Stimulated activated CD8-positive, alpha-beta memory T cell treated with anti-CD3 and anti-CD28 coated beads, Interleukin-4, amount 100 ng/mL, for 48 hours (primary cell): ENCODE measurements at places on chromosomes 13 and 19.

GRCh38 chr13:94706843-94707399 lies 5.4 kb downstream of the SOX21 start:
- no peak for DNase-seq

DNA sequence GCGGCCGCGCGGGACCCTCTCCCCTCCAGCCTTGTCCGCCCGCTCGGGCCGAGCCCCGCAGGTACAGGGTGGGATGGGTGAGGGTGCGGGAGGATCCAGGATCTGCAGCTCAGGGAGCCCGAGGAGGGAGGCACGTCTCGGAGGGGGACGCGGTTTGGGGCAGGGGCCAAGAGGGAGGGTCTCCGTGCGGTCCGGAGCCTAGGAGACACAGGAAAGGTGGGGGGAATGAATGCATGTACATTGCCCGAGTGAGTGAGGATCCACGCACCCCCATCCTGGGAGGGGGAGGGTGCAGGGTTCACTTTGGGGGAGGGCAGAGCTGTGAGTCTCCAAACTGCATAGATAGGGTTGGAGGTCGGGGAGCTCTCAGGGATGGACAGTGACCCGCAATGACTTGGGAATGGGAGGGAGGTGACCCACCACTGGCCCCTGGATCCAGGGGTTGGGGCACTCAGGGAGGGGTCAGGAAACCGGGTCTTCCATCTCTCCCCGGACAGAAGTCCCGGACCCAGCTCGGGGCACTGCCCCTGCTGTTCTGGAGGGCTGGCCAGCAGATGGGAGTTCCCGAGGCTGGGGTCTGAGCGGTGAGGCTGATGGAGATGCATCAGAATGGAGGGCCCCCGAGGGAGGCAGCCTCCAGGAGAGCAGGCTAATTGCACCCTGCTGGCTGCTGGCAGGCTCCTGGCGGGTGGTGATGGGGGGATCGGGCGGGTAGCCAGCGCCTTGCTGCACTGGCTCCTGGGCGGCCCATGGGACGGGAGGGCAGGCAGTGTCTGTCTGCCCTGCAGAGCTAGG lies 547 bp downstream of the KCNN1 start:
- no peak for DNase-seq

GRCh38 chr19:10552510-10553053 lies 8.9 kb downstream of the ATG4D start:
- DNase-seq: peak; percentile 69

- peak; percentile 93 for DNase-seq
These were observed at the start of gene PAN3 for GRCh38 chr13:28138012-28138755. Gene PAN3 (plus strand): TSS chr13:28138545. CDS start chr13:28138658, 113 bp downstream.

- DNase-seq: no peak
These were observed 240.3 kb downstream of the SHISA2 start for GRCh38 chr13:25811506-25811905.

- no peak for DNase-seq
These were observed 1.1 kb downstream of the SOX1 start for GRCh38 chr13:112067871-112068539.

- no peak for DNase-seq
These were observed 764.9 kb downstream of the LIG4 start for GRCh38 chr13:107450431-107450830.

DNA sequence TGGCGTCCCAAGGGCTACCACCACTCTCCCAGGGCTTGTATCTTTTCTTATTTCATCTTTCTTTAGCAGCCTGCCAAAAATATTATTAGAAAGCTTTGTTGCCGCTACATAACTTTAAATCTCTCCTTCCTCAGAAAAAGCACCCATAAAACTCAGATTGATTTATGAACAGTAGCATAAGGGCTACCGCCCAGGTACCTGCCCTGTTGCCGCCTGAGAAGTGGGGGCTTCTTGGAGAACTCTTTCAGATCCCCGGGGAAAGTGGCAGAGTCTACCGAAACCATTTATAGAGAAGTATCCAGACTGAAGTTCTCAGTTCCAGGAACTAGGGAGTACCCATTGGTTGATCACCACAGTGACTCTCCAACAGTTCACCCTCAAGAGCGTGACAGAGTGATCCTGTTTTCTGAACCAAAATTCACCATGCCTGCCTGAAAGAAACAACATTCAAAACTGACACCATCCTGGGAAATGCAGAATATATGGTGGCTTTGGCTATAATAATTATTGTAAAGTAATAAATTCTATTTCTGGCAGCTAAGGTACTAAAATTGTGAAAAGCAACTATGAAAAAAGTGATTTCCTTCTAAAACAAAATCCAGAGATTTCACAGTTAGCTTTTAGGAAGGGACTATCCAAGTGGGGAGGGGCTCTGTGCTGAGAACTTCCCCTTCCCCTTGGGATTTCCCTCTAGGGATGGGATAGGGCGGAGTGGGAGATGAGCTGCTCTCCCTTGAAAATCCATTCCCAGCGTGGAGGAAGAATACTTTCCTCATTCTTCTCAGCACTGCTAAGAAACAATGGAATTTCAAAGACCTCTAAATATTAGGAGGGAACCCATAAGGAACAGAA lies 877 bp upstream of the N4BP2L1 start:
- DNase-seq: no peak

DNA sequence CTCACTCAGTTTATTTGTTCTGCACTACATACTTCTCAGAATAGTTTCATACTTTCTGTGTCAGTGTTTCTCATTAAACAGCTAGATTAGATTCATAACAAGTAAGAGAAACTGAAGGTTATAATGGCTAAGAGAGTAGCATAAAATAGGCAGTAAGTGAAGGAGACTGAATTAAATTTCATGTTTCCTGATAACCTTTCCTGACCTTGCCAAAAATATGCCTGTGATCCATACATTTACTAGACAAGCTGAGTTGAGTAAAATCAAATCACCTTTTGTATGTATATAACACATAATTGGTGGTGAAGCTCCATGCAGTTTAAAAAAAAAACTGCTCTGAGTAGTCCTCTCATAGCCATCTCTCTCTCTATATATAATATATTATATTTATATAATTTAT lies 545.3 kb upstream of the PCDH20 start:
- DNase-seq: no peak

GRCh38 chr13:40440990-40441820 lies 225.2 kb downstream of the FOXO1 start:
- DNase-seq: no peak

- peak; percentile 79 for DNase-seq
These were observed 2.1 kb upstream of the FBXO17 start for GRCh38 chr19:38977445-38978325.

DNA sequence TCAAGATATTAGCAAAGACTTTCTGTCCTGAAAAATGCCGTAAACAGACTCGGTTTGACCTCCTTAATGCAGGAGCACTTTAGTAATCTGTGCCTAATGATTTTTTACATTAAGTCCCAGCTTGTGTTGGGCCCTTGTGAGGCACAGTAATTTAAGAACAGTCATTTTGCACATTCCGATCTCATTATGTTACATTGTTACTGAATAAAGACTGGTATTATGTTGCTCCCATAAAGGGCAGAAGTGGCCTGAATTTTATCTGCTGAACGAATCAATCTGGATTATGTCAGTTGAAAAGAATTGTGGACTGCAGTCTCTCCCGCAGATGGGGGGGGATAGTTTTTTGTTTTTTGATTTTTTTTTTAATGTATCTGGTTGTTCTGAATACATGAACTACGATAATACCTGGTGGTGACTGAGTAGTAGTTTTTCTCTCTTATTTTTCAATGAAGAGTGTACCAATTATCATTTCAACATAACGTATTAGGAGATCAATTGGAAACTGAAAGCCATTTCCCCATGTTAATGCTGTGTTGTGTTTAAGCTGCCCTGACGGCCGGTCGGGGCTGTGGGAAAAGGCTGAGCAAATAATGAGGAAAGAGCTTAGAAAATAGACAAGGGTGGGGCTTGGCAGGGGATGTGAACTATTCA lies 290.2 kb downstream of the ZNF536 start:
- DNase-seq: no peak

GRCh38 chr19:45752639-45753038 lies 16.4 kb downstream of the SIX5 start:
- DNase-seq: no peak

- DNase-seq: no peak
These were observed 363.8 kb upstream of the PCDH20 start for GRCh38 chr13:61779456-61779855.

DNA sequence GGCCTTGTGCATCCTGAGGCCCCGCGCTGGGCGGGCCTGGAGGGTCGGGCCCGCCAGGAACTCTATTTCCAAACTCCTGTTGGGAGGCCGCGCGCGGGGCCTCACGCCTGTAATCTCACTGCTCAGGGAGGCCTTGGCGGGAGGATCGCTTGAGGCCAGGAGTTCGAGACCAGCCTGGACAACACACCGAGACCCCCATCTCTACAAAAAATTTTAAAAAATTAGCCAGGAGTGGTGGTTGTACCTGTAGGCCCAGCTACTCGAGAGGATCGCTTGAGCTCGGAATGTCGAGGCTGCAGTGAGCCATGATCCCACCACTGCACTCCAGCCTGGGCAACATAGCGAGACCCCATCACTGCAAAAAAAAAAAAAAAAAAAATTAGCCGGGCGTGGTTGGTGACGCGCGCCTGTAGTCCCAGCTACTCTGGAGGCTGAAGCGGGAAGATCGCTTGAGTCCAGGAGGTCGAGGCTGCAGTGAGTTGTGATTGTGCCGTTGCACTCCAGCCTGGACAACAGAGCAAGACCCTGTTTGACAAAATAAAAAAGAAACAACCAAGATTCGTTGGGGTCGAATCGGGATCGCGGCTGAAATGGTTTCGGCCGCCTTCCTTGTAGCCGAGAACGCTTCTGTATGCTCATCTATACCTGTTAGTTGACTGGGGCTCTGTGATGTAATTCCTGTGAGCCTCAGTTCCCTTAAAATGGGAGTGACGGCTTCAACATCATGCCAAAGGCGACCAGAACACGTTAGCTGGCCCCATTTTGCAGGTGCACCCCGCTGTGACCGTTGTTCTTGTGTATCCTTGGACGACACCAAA lies 636 bp downstream of the SF3A2 start:
- no peak for DNase-seq

- DNase-seq: no peak
These were observed 1437.4 kb upstream of the SPRY2 start for GRCh38 chr13:81778350-81778749.

DNA sequence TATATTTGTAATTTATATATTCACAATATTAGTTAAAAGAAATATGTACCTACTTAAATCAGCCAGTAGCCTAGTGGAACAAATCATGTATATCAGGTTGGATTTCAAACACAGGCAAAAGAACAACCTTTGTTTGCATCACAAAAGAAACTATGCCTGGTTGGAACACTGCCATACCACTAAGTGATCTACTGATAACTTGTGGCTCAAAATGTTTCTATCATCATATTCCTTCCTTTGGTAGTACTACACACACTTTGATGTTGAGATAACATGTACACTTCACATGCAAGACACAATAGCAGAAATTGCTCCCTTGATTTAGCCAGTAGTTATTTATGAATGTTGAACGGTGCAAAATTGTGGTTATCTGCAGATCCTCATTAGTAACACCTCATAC lies 146.0 kb upstream of the GPC6 start:
- no peak for DNase-seq

GRCh38 chr19:18110609-18111232 lies 13.1 kb downstream of the MAST3 start:
- no peak for DNase-seq

- DNase-seq: no peak
These were observed 146.6 kb downstream of the RGCC start for GRCh38 chr13:41603917-41604316.

- no peak for DNase-seq
These were observed 63.4 kb upstream of the MCF2L start for GRCh38 chr13:112905619-112905989.

GRCh38 chr13:68895696-68896095 lies 1211.9 kb upstream of the ATXN8OS start:
- no peak for DNase-seq

- peak; percentile 57 for DNase-seq
These were observed 647 bp downstream of the RNF225 start for GRCh38 chr19:58395979-58396627.

- DNase-seq: no peak
These were observed 127.9 kb downstream of the SLITRK6 start for GRCh38 chr13:85671336-85671735.

DNA sequence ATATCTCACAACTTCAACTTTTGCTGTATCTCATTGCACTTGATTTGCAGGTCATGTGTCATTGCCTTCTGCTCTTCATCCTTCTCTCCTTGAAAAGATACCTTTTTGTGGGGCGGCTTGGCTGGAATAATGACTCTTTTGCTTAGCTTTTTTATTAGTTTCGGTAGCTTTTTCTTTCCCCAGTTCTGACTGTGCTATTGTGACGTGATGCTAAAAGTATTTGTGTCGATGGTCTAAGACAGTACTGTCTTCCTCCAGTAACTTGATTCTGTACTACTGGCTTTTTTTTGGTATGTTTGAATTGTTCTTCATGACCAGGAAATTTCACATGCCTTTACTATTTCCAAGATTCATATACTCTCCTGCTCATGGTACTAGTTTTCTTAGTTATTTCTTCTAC lies 63.1 kb downstream of the SLITRK1 start:
- DNase-seq: no peak

DNA sequence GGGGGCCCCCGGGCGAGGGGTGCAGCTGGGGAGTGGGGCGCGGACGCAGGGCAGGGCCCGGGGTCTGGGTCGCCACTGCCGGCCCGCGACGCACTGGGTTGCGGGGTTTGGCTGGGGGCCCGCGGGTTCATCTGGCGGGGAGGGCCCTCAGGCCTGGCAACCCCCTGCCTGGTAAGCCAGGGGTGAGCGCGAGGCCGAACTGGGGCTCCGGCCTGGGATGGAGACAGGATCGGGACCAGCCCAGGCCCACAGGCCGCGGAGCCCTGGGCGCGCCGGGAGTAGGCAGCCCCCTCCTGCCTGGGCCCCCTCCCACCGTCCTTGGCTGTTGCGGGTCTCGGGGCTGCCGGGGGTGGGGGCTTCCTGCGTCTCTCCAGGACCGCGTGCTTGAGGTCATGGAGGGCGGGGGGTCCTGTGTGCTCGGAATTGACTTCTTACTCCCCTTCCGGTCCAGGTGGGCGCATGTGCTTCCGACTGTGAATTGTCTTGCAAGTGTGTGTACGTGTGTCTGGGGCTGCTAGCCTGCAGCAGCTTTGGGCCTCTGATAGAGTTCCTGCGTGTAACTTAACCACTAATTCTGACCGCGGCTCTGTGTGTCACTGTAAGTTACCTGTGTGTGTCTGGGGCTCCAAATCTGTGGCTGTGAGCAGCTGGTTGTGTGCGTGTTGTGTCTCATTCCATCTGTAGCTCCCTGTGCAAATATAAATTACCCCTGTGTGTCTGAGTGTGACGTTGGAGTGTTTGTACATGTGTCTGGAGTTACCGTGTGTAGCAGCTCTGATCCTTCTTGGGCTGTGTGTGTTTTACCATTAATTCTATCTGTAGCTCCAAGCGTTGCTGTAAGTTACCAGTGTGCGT lies 751 bp downstream of the GRAMD1A start:
- peak; percentile 72 for DNase-seq
